ENCODE measurements at places on chromosomes 11 and 22. TPM values are rescaled to one million over a fixed set of nuclear protein-coding genes. Genes with fewer than 3 reads are reported as not detected.

GRCh38 chr11:126838779-126839178, 161.8 kb downstream of the KIRREL3 start:
- no peaks in the 10 kb centered on the region for H3K27me3 ChIP-seq
- H3K36me3 ChIP-seq: no peaks in the 10 kb centered on the region
- DNase-seq: no peak
- H3K4me3 ChIP-seq: no peak overlapping the region
- no peak overlapping the region for H3K27ac ChIP-seq

GRCh38 chr11:89625171-89625570, 84.9 kb upstream of the TRIM77 start:
- H3K27me3 ChIP-seq: no peaks in the 10 kb centered on the region
- H3K4me1 ChIP-seq: no peaks in the 10 kb centered on the region
- no peak overlapping the region for H3K27ac ChIP-seq

DNA sequence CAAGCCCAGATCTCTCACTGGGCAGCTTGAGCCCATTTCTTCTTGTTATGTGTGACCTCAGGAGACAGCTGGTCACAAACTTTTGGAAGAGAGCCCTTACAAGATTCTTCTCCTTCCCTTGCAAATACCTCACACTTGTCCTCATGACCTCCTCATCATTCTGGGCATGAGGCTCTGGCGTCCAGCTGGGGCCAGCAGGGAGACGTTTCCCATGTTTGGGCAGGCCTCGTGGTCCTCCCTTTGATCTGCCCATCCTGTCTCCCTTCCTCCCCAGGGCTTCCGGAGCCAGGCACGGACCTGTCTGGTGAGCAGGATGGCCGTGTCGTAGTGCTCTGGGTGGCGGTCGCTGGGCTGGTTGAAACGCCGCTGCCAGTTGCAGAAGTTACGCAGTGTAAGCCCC, 9.7 kb downstream of the ADAMTS8 start:
- H3K36me3 ChIP-seq: no peaks in the 10 kb centered on the region
- DNase-seq: no peak
- no peak overlapping the region for H3K27ac ChIP-seq
- no peaks in the 10 kb centered on the region for H3K4me1 ChIP-seq
- H3K4me3 ChIP-seq: no peak overlapping the region

GRCh38 chr11:61082062-61082870, 20.0 kb upstream of the CD5 start:
- no peak overlapping the region for H3K4me3 ChIP-seq
- H3K4me1 ChIP-seq: no peaks in the 10 kb centered on the region
- H3K27ac ChIP-seq: no peak overlapping the region
- no peaks in the 10 kb centered on the region for H3K27me3 ChIP-seq

DNA sequence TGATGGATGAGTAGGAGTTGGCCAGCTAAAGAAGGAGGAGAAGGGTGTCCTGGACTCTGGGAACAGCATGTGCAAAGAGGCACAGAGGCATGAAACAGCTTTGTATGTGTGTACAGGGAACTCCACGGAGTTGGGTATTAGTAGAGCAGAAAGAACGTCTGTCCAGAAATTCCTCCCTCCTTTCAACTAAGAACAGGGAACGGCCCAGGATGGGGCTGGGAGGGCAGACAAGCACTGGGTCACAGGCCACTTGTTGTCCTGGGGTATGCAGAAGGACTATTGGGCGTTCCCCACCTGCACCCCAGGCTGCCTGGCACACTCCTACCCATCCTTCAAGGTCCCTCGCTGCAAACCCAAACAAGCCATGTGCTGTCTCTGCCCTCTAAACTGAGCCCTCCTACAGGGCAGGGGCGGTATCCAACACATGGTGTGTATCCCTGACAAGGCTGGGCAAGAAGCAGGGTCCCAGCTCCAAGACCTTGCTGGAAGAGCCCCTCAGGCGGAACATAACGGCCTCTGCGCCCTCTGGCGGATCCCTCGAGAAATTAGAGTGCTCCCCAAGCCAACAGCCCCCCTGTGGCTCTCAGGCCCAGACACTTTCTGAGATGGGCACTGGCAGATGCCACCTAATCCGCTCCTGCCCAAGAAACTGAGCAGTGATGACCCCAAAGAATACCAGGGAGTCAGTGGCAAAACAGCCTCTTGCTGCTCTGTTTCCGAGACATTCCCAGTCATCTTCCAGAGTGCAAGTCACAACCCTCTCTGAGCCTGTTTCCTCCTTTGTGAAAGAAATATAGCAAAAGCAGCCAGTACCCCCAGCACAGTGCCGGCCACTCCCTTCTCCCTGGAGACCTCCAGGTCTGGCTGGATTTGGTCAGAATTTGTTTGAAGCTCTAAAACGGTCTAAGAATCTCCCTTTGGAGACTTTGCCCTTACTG, 1.6 kb upstream of the ELFN2 start:
- no peak overlapping the region for H3K27ac ChIP-seq
- no peaks in the 10 kb centered on the region for H3K27me3 ChIP-seq
- no peaks in the 10 kb centered on the region for H3K4me1 ChIP-seq
- no peaks in the 10 kb centered on the region for H3K36me3 ChIP-seq
- peak; percentile 86 for DNase-seq

CRYBB2 gene
- total RNA-seq: not detected

DNA sequence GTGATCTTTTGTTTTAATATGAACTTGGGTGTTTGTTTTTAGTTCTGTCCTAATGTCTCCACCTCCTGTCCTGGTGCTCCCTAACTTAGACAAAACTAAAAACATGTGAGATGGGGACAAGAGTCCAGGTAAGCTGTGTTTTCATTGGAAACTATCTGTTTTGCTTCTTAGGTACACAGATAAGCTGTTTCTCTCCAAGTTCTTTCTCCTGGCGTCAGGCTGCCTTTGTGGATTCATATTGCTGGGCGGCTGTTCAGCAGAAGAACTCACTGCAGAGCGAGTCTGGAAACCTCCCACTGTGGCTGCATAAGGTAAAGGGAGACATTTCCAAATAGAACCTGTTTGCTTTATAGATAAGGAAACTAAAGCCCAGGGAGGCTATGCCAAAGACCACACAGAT, 24.7 kb downstream of the PANX1 start:
- no peaks in the 10 kb centered on the region for H3K36me3 ChIP-seq
- H3K4me3 ChIP-seq: no peak overlapping the region
- peaks cover 7% of the 10 kb centered on the region for H3K4me1 ChIP-seq
- H3K27ac ChIP-seq: no peak overlapping the region
- no peak for DNase-seq

- peak overlapping the region; percentile 91 for H3K27ac ChIP-seq
- H3K27me3 ChIP-seq: no peaks in the 10 kb centered on the region
- H3K4me3 ChIP-seq: peak overlapping the region; percentile 98
Measured at GRCh38 chr11:65576232-65576866, 496 bp downstream of the EHBP1L1 start.

All from Karpas-422 (cell line).